Urinary bladder (tissue), 4 donors: ENCODE measurements at places on chromosomes 7 and 10. TPM values are rescaled to one million over a fixed set of nuclear protein-coding genes. Genes with fewer than 3 reads are reported as not detected.

Gene MET
- 8.0 TPM for polyA plus RNA-seq

Gene HEPACAM2
- polyA plus RNA-seq: 0.04 TPM

Gene REEP3
- polyA plus RNA-seq: 25.3 TPM

Gene CAV1
- polyA plus RNA-seq: 380 TPM

DNA sequence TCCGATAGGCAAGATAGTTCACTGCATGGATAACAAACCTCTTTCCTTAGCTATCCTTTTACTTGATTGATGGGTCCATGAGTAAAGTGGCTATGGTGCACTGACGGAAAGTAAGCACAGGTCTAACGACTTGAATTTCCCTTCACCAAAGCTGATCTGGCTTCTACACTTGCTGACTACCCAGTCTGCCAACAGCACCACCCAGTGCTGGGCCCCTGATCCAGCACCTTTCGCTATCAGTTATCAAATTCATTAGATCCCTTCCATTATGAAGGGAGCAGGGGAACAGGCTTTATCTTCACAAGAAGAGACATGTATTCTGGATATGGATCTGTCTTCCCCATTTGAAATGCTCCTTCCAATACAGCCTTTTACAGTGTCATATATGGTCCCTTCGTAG, 855.9 kb downstream of the GRID1 start:
- no peak for DNase-seq

DNA sequence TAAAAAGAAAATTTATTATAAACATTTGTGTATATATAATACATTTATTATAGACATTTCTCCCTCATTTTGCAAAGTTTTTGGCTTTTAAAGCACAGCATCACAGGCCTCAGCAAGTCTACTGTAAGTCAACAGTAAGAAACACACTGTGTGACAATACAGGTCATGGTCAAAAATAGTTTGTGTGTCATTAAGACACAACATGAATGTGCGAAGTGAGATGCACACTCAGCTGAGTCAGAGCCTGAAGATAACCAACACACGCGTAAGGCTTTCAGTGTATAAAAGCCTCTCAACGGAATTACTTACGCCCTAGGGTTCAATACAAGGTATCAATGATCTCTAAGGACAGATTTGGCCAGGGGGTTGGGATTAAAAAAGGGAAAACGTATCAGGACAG, 157.6 kb downstream of the PIP4K2A start:
- DNase-seq: no peak

GRCh38 chr7:27527348-27527714, 135.4 kb downstream of the HIBADH start:
- DNase-seq: no peak

- no peak for DNase-seq
These were observed at the start of gene DDC for GRCh38 chr7:50564640-50565558. TSS of gene DDC (minus strand) at chr7:50565405. CDS start at chr7:50544085, 21,320 bp downstream.

DNA sequence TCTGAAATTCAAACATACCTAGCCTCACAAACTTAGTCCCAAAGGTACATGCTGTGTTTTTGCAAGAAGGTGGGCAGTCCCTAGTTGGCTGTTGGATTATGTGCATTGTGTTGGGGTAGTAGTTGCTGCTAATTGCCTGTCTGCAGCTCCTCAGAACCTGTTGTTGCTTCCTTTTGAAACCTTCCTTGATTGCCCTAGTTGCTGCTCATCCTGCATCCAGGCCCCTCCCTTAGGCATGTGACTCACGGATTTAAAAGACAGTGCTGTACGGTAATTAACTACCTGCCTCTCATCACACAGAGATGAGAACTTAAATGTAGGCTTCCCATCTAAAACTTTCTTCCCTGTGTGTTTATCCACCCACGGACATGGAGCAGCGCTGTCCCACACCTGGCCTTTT, 67.7 kb downstream of the BMPR1A start:
- no peak for DNase-seq

GRCh38 chr10:116925056-116925455, 75.8 kb downstream of the ENO4 start:
- no peak for DNase-seq

DNA sequence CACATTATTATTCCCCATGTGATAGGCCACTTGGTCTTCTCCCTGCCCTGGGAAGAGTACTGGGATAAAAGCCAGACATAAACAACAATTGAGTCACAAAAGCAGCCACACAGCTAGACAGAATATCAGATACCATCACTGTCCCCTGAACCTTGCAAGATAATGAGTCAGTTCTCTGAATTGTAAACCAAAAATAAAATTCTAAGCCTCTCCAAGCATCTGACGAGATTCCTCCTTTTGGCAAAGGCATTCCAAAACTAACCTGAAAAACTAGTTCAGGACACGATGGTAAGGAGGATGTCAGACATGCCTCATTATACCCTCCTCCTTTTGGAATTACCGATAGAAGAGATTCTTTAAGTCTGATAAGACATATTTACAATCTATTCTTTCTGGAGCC, 450.7 kb downstream of the HTR7 start:
- no peak for DNase-seq

DNA sequence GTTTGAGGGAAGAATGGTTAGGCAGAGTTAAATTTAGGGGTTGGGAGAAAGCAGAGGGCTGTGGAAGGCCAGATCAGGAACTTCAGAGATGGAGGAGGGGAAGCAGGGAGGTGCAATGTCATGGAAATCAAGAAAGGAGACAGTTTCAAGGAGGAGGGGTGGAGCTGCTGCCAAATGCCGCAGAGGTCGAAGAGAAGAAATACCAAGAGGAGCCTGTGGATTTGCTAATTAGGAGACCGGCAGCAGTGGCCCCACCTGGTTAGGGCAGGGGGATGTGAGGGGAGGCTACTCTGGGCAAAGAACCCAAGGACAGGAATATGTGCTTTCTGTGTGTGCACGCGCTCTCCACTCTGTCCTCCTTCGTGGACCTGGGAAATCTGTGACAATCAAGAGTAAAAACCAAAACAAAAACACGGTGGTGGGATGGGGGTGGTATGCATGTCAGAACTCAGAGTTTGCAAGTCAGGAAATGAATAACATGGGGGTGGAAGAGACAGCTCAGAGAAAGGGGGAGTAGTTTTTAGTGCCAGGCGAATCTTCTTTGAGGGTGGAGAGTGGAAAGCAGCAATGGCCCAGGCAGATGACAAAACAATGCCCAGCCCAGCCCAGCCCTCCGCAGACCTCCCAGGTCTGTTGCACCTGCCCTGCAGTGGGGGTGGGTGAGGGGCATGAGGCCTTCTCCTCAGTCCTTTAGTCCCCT, 102.9 kb upstream of the PAX2 start:
- DNase-seq: no peak

DNA sequence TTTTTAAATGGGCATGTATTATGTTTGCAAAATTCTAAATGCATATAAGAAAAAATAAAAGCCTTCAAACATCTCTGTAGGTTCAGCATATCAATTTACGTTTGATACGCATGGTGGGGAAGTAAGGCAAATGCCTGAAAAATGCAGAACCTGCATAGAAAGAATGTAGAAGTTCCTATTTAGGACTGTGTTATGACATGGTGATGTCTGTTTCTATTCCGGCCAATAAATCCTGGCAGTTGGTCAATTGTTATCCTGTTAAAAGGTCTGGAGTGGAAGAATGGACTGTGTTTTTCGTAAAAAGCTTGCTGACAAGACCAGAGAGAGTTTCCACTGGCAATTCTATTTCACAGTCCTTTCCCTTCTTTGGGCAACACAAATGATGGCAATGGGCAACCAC, 49.6 kb upstream of the CAV2 start:
- no peak for DNase-seq

- DNase-seq: no peak
These were observed 120.3 kb upstream of the PTPRZ1 start for GRCh38 chr7:121752706-121753105.

DNA sequence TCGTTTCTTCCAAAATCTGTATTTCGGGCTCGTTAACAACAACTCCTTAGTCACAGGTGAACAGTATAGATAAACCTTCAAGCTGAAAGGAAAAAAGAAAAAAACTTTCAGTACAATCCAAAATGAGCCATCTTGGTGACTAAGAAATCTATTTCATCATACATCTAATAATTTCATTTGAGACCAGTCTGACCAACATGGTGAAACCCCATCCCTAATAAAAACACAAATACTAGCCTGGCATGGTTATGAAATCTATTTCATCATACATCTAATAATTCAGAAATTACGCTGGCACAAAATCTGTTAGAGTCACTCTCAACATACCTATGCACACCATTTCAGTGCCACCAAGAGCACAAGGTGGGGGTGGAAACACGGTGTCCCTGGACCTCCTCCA, 8.8 kb downstream of the DCLRE1C start:
- no peak for DNase-seq

DNA sequence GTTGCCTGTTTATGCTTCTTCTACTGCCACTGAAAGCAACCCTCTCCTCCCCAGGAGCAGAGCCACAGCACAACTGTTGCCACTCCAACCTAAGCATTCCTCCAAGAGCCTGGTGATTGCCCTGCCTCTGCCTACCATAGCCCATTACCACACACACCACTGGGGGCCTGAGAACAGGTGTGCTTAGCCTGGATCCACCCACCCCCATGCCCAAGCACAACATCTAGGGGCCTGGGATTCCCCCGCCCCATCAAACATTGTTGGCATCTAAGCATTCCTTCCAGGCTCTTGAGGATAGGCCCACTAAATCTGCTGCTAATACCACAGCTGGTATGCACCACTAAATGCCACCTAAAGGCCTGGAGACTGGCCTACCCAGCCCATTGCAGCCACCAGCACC, 43.3 kb upstream of the ASAH2 start:
- no peak for DNase-seq
